Activated CD4-positive, alpha-beta T cell treated with anti-CD3 and anti-CD28 coated beads for 36 hours (primary cell): ENCODE measurements at places on chromosomes 7 and 10.

GRCh38 chr10:116553378-116553980, 7.7 kb downstream of the PNLIP start:
- no peak for DNase-seq

DNA sequence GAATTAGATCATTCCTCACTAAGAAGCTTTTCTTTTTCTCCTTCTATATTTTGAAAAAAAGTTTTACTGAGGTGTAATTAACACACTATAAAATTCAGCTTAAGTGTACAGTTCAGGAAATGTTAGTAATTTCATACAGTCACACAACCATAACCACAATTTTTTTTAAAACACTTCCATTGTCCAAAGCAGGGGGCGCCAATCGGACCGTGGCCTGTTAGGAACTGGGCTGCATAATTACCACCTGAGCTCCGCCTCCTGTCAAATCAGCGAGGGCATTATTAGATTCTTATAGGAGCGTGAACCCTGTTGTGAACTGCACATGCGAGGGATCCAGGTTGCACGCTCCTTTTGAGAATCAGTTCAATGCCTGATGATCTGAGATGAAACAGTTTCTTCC, 427.1 kb downstream of the TFEC start:
- DNase-seq, result peak; percentile 6

- no peak for DNase-seq
Measured at GRCh38 chr10:74903491-74903890, 77.1 kb downstream of the KAT6B start.

DNA sequence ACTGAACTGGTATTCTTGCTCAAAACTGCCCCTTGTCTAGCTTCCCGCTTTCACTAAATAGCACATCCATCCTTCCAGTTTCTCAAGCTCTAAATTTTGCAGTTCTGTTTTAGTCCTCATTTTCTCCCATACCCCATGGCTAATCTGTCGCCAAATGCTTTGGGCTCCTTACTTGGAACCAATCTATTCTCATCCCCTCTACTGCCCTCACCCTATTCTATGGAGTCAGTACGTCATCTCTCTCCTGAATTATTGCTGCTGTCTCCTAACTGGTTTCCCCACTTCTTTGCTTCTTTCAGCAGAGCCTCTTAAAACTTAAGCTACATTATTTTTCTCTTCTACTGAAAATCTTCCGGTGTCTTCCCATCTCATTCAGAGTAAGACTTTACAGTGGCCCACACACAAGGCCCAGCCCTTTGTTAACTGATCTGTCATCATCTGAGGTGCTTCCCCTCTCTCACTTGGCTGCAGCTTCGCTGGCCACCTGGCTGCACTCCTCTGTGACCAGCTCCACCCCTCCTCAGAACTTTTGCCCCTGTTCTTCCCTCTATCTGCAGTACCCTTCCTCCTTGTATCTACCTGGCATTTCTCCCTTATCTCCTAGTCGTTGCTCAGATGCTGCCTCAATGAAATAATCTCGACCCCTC, 9.9 kb downstream of the STARD3NL start:
- DNase-seq, result no peak
